ENCODE measurements at places on chromosomes 5 and 9.

GRCh38 chr5:58498340-58498942, 7.2 kb downstream of the GAPT start:
- peak; percentile 22 for DNase-seq

DNA sequence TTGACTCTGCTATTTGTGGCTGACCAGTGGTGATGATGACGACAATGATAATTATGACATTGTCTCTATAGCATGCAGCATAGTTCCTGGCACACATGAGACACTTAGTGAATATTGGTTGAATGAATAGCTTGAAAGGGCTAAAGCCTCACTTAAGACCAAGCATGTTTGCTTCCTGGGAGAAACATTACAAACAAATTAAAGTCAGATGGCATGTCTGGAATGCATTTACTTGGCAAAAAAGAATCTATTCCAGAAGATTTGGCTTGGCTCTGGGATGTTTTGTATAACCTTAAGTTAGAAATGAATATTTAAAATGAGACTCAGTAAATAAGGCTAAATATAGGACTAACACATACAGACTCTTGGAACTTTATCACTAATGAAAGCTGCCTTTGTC, 21.6 kb downstream of the GAS1 start:
- DNase-seq: peak; percentile 8

DNA sequence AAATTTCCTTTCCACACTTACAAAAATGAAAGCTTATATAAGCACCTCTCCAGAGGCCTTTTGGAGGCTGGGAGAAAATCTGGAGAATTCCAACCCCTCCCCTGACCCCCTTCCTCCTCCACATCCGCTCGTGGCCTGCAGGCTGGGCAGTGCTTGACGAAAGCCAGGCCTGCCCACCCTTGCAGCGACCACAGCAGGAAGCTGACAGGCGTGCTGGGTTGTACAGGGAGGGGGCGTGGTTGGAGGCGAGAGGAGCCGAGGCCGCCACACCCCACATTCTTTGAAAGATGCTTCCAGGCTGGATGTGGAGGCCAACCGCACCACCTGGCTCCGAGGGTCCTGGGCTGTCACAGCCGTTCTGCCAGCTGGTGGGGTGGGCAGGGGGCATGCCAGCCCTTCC, 47.8 kb upstream of the IER5L start:
- peak; percentile 77 for DNase-seq

GRCh38 chr9:126326228-126327005, at the start of gene MVB12B:
MVB12B (plus strand) TSS chr9:126326829; CDS start chr9:126326930, 101 bp downstream.
- peak; percentile 88 for DNase-seq

DNA sequence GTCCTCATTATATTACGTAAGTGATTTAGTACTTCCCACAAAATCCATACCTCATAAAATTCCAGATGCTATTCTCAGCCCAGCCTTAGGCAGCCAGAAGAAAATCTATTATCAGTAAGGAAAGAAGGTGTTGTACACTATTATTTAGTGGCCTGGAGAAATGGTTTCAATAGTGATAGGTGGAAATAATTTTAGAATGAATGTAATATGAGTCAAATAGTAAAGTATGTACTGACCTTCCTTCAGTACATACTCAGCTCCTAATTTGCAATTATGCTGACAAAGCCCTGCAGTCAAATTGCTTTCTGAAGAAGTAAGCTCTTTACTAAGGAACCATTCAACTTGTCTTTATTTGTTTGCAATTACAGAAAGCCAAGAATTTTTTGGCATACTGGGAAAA, 409.2 kb downstream of the HTR1A start:
- DNase-seq: no peak

- DNase-seq: no peak
Measured at GRCh38 chr9:78010445-78010844, 21.2 kb downstream of the GNAQ start.

DNA sequence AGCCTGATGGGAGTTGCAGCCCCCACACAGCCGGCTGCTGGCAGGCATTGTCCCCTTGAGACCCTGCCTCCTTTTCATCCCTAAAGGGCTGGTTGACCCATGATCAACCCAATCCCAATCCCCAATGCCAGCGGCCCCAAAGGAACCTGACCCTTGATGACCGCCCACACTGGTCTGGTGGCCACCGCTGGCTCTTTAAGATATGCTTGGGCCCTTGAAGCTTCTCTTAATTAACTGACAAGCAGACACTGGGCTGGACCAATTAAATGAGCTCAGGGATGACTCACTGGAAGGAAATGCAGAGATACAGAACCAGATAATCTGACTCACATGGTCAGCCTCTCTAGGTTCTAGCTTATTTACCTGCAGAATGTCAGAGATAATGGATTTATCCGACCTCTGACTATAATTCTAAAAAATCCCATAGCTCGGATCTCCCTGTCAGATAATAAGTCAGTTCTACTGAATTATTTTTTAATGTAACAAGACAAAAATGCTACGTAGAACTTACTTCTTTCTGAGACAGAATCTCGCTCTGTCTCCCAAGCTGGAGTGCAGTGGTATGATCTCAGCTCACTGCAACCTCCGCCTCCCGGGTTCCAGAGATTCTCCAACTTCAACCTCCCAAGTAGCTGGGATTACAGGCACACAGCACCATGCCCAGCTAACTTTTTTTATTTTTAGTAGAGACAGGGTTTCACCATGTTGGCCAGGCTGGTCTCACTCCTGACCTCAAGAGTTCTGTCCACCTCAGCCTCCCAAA, 11.1 kb upstream of the MLANA start:
- peak; percentile 64 for DNase-seq

- DNase-seq: no peak
Measured at GRCh38 chr5:157388111-157388710, 71.8 kb upstream of the NIPAL4 start.

DNA sequence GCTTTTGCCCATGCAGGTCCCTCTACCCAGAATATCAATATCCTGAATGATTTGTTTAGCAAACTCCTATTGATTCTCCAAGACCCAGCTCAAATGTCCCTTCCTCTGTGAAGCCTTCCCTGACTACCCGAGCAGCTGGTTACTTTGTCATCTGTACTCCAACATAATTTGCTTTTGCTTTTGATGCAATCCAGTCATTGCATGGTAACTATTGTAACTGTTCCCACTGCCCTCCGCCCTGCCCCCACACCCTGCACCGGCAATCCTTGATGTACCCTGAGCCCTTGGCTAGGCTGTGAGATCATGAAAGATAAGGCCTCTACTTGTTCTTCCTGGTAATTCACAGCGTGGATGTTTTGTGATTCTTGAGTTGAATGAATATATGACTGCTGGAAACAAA, 119.9 kb upstream of the BOD1 start:
- DNase-seq: no peak

DNA sequence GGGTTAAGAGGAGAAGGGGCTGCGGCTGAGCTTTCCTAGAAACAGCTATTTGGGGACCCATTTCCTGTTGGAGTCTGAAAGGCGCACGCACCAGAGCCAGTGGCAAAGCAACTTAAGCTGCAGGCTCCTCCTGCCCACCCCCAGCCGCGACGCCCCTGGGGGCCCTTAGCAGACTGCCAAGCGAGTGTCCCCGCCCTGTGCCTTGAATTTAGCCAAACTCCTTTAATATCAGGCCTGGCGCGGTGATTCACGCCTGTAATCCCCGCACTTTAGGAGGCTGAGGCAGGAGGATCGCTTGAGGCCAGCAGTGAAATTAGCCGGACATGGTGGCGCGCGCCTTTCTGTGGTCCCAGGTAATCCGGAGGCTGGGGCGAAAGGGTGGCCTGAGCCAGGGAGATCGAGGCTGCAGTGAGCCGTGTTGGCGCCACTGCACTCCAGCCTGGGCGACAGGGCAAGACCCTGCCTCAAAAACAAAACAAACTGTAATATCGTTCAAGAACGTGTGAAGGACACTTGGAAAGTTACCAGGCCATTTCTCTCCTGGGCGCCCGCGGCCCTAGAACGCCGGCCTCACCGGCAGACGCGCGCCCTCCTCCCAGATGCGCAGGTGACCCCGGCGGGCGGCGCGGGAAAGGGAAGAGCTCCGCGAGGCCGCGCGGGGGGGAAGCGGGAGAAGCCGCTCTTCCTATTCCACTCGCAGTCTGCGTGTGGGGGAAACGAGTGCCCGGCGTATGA, 1.0 kb upstream of the F2R start:
- no peak for DNase-seq

- no peak for DNase-seq
Measured at GRCh38 chr9:116713271-116713670, 26.2 kb downstream of the TRIM32 start.

DNA sequence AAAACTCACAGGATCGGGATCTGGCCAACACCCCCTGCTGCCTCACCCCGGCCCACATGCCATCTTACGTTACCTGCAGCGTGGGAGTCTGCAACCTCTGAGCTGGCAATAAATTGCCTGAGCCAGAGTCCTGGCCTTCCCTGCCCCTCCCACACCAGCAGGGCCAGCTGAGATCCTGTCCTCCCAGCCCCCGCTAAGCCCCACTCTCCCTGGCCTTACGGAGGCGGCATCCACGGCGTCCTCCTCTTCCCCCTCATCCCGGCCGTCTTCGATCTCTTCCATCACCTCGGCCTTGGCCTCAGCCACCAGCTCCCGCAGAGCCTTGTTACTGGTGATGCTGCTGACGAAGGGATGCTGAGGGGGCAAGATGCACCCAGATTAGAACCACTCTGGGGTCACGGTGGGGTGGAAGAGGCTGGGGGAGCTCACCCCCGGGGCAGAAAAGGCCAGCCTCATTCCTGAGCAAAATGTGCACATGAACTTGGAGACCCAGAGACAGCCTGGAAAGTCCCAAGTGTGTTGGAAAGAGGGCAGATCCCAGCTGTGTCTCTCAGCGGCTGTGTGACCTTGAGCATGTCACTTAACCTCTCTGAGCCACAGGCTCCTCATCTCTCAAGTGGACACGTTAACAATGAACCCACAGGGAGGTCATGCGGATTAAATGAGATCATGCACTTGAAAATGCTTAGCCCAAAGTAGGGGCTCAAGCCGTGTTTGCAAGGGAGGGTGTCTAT, 89.9 kb upstream of the FBXW11 start:
- no peak for DNase-seq

GRCh38 chr9:36793277-36793676, 220.6 kb downstream of the MELK start:
- DNase-seq: no peak

DNA sequence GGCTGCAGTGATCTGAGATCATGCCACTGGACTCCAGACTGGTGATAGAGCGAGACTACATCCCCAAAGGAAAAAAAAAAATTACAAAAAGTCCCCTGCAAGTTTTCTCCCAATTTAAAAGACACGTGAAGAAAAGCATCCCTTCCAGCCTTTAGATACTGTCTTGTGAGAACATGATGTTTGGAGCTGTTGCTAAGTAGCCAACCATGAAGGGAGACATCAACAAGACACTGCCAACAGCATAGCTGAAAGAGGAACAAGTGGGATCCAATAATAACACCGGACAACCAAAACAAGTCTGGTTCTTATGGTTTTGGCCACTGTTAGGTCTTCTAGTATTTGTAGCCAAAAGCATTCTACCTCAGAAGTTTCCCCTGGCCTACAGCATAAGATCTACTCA, 118.9 kb upstream of the CCDC180 start:
- no peak for DNase-seq

GRCh38 chr9:80784647-80785046, 904.7 kb downstream of the TLE1 start:
- no peak for DNase-seq

GRCh38 chr5:36928947-36929346, 52.4 kb downstream of the NIPBL start:
- no peak for DNase-seq

DNA sequence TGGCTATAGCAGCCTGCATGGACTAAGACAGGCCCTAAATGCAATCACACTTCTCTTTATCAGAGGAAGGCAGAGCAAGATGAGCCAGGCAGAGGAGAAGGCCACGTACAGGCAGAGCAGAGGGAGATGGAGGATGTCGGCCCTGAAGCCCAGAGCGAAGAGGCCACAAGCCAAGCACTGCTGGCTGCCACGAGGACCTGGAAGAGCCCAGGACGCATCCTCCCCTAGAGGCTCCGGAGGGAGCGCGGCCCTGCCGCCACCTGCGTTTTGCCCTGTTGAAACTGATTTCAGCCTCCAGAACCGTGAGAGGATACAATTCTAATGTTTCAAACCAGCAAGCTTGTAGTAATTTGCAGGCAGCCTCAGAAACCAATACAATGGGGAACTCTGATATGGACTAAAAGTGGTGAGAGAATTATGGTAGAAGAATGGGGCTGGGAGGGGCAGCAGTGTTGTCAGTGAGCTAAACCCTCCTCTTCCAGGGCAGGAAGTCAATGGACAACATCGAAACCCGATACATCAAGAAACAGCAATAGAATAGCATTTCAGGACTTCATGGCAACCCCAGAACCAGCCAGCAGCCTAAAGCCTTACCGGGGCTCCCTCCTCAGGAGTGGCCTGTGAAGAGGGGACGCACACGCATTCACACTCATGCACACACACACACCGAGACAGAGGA, 32.6 kb downstream of the ADAMTS2 start:
- DNase-seq: no peak

DNA sequence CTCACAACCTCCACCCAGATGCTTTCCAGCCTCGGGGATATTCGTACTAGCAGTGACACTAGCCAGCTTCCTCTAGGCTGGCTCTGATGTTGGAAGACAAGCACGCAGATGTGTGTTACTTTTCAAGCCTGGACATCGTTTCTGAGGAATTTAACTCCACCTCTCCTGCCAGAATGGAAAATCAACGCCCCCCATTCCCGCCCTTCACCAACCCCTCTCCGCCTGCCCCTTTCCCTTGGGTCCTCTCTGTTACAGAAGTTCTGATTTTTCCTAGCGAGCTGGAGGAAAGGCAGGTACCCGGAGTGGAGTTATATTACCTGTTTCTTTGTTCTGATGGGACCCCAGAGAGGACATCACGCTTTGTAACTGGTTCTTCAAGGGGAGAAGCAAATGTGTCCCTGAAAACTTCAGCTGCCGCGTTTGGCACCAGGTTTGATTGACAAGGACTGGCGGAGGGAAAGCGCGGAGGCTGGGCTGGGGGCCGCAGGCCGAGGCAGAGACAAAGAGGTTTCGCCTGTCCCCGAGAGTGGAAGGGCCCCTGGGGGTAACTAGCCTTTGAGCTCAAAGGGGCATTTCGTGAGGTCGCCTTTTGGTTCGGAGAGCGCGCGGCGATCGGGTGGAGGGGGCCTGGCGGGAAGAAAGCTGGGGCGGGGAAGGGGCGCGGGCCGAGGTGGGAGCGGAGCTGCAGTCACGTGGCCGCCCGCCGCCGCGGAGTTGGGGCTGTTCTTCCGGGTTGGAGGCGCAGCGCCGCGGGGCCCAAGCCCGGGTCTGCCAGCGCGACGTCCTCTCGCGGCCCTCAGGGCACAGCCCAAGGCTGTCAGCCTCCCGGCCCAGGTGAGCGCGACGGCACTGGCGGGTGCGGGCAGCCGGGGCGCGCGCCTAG, at the start of gene NNT:
TSS of gene NNT (plus strand) at position 720 of the 883 bp plus-strand sequence. CDS start 6,016 bp downstream, outside the sequence.
- DNase-seq: peak; percentile 74

- no peak for DNase-seq
Measured at GRCh38 chr9:129289883-129290282, 111.8 kb upstream of the IER5L start.

- DNase-seq: no peak
Measured at GRCh38 chr5:15106530-15107283, 235.1 kb upstream of the ANKH start.

DNA sequence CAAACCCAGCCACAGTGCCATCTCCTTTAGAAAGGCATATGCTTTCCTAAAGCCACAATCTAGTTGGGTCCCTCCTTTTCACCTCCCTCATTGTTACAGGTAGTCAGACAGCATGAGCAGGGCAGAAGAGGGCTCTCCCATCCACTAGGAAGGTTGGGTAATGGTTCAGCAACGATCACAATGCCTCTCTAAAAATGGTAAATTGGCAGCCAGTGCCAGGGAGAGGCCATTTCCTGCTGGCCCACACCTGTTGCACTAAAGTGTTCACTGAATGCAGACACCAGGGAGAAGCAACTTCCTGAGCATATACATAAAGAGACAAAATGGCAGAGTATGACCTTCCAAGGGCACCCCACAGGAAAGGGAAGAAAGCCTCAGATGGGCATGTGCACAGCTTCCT, 31.3 kb upstream of the DAP start:
- no peak for DNase-seq

GRCh38 chr9:136372561-136373299, 739 bp downstream of the CARD9 start:
- DNase-seq: peak; percentile 89

All from AG08396 (cell line).